WERI-Rb-1 (cell line): ENCODE measurements at places on chromosomes 5 and 9.

DNA sequence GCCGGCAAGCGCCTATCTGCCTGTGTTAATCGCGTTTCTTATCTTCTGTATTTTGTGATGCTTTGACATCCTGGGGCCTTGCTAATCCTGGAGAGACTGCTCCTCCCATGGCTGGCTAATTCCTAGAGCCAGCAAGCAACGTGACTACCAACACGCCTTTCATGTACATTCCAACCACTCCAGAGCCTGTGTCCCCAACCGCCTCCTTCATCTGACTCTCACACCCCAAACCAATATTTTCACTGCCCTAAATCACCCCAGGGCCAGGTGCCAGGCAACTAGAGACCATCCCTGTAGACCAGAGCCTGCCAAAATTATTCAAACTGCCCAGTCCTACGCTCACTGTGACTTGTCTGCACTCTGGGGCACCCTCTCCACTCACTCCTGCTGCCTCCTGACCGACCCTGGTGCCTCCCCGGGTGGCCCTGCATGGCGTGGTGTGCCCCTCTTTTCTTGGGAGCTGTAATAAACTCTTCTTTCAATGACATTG is 50.5 kb upstream of the COL5A1 start:
- peak; percentile 53 for DNase-seq

GRCh38 chr5:126433701-126434100 is 10.5 kb downstream of the GRAMD2B start:
- no peak for DNase-seq

- no peak for DNase-seq
These were observed 66.4 kb downstream of the NRG2 start for GRCh38 chr5:139976703-139977102.

DNA sequence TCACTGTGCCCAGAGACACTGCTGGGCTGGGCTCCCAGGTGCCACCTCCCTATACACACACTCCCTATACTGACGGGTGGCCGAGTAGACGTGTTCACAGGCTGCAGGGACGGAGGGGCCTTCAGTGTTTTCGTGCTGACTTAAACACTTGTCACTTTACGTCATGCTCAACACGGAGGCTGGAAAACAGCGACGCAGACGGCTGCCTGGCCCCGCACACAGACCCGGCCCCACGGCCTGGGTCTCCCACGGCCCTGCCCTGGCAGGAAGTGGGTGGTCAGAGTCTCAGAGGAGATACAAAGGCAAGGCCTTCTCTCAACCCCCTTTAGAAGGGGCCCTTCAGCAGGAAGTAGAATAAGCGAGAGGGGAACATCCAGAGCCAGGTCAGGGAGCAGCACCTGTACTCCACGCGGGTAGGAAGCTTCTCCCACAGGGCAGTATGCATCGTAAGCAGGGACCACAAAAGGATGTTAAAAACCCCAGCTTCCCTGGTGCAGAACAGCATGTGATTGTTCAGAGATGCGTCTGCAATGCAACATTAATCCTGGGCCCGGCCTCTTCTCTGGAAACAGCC is 11.9 kb upstream of the TBC1D9B start:
- no peak for DNase-seq

GRCh38 chr5:32851559-32852173 is 140.5 kb downstream of the NPR3 start:
- no peak for DNase-seq

DNA sequence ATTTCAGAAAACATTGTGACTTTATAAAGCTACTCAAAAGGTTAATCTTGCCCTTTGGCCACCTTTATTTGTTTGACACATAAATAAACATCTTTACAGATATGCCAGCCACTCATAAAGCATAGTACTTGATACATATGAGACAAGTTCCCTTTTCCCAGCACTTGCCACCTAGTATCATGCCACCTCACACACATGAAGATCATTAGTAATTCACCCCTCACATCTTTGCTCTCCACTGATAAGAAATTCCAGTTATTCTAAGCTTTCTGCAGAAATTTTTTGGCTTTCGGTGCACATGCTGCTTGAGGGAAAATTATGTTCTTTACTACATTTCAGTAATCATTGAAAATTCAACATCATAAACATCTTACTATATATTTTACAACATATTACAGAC is 59.1 kb downstream of the DEPDC1B start:
- no peak for DNase-seq

DNA sequence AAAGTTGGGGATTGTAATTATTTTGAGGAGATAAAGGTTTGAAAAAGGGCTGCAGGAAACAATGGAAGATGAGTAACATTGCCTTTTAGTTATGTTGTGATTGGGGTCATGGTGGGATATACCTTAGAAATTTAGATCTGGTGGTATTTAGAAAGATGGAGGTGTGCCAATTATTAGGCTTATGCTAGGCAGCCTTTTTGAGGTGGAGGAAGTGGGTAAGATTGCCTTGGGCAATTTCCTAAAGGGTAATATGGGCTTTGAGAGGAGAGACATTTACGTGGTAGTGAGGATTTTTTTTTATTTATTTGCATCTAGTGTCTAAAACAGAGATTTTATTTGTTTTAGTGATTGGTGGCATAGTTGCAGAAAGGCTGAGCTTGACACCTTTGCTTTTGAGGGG is 10.5 kb downstream of the HSPA4 start:
- DNase-seq: no peak

- peak; percentile 67 for DNase-seq
These were observed 222.6 kb downstream of the MEF2C start for GRCh38 chr5:88660264-88660946.

DNA sequence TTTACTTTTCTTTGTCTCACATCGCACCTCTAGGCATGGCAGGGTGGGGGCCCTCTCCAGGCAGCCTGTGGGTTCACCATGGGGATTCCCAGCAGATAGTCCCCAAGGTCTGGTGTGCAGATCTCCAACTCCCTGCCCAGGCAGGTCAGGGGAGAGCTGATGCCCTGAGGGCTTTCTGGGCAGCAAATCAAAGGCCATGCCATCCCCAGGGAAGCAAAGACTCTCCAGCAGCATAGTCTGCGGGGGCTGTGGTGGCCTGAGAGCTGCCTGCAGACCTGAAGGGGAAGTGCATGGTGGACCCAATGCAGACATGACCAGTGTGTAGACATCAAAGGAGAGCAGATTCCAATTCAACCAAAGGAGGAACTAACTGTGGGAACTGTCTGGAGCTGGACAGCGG is 7.7 kb downstream of the NEURL1B start:
- DNase-seq: no peak

DNA sequence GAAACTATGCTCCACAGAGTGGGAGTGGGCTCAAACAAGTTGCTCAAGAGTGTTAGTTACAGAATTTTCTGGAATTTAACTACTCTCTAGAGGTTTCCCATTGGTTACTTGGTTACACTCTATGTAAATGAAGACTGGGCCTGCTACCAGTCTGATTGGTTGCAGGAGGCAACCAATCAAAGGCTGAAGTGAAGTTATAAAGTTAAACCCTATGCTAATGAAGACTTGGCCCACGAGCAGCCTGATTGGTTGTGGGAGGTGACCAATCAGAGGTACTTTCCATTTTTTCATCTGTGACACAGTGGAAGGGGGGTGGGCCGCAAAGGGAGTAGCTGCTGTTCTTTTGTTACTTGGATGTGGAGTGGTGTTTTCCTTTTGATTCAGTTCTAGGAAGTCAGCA is 69.4 kb downstream of the CACNA1B start:
- no peak for DNase-seq

DNA sequence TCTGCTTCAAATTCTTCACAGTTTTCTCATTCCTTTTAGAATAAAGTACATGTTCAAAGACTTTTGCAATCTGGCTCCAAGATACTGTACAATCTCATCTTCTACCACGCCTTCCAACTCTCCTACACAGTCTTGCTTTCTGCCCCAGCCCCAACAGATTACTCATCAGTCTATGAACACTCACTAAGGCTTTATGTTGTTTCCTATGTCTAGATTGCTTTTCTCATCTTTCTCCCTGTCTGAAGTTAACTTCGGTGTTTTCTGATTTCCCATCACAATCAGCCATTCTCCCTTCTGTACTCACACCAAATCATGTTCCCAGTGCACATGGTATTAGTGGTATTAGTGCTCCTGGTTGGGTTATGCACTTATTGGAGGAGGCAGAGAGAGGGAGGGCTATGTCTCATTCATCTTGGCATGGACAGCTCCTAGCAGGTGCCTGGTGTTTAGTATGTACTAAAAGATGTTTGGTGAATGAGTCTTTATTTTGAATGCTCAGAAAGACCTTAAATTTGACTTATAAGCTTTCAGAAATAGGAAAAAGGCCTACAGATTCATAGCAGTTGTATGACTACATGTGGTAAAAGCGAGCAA is 44.0 kb upstream of the ZNF608 start:
- DNase-seq: no peak

DNA sequence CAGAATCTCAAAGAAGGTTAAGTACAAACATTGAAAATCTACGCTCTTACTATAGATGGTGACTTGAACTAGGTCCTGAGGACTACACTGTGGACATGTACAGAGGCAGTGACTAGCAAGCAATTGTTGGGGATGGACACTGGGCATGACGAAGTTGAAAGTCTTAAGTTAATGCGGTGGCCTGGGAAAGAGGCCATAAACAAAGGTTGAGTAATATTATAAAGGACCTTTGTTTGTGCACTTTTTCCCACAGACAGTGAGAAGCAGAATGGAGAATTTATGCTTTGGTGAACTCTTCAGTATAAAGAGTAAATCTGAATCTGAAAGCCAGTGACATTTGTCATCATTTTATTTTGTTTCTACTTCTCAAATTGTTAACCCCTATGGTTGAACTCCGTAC is 15.3 kb downstream of the ALDH1A1 start:
- no peak for DNase-seq

DNA sequence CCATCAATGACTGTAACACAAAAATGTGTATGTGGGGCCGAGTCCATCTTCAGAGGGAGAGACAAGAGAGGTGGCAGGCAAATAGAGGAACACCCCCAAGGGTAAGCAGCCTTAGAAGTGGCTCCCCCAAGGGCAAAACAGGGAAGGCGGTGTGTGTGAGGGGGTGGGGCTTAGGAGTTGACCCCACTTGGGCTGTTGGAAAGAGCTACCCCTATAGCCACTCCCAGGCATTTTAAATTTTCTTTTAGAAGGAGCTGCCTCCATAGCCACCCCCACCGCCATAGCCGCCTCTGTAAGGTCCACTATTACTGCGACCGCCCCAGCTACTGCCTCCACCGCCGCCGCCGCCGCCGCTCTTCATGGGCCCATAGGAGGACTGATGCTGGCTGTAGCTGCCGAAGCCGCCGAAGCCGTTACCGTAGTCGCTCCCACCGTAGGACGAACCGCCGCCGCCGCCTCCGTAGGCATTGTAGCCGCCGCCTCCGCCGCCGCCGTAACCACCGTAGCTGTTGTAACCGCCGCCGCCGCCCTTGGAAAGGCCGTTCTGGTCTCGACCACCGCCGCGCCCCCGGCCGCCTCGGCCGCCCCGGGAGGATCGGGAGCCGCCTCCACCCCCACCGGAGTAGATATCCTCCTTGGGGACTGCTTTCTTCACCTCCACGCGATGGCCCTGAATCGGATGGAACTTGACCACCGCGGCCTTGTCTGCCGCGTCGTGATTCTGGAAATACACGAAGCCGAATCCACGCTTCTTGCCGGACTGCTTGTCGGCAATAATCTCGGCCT is 1.1 kb downstream of the HNRNPA0 start:
- peak; percentile 24 for DNase-seq

GRCh38 chr5:174832811-174833210 is 108.4 kb downstream of the MSX2 start:
- no peak for DNase-seq

DNA sequence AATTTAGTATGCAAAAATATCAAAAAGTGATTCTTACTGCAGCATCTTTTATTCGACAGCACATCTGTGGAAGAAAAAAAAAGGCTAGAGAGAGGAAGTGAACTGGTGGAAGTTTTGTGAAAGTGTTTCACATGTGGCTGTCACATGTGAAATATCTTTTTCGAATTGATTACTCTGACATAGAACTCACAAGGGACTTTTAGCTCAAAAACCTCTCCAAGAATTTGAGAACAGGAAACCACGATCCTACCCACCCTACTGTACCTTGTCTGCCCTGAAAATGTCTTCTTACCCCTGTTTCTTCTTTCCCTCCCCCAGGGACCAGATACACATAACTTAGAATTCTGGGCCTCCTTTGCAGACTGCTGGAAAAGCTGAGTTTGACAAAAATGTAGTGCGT is 106.5 kb upstream of the PRRC1 start:
- no peak for DNase-seq

DNA sequence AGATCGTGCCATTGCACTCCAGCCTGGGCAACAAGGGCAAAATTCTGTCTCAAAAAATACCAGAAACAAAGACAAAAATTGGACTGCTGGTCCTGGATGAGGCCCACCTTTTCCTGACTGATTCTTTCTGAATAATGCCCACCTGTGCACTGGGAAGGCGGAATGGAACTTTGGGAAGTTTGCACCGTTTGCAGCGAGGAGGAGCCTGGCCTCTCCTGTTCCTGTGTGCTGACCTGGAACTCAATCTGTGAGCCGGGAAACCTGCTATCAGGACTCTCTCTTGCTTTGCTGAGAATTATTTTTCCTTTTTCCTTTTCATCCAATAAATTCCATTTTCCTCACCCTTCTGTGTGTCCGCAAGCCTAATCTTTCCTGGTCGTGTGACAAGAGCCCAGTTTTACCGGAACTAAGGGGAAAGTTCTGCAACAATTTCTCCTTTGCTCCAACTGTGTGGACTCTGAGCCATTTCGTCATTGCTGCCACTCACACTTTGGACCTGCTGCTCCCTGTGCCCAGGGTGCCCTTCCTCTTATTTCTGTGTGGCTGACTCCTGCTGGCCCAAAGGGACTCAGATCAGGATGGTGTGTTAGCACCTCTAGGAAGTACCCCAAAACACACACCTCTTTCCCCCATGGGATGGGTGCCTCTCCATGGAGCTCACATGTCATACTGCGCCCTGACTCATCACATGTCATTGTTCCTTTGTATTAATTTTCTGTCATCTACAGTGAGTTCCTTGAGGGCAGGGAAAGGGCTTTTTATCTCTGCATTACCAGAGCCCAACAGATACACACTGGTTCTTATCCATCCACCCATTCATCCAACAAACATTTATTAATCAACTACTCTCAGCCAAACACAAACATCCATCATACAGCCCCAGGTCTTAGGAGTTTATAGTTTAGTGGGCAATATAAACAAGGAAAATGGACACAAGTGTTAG is 4.7 kb upstream of the GLRX start:
- no peak for DNase-seq

- DNase-seq: no peak
These were observed 3.9 kb downstream of the GPRIN1 start for GRCh38 chr5:176606032-176606431.

GRCh38 chr9:106287731-106288130 is 575.2 kb upstream of the ZNF462 start:
- DNase-seq: peak; percentile 21

GRCh38 chr9:83633255-83633654 is 10.3 kb downstream of the IDNK start:
- no peak for DNase-seq
